ENCODE measurements at places on chromosomes 2 and 18.

DNA sequence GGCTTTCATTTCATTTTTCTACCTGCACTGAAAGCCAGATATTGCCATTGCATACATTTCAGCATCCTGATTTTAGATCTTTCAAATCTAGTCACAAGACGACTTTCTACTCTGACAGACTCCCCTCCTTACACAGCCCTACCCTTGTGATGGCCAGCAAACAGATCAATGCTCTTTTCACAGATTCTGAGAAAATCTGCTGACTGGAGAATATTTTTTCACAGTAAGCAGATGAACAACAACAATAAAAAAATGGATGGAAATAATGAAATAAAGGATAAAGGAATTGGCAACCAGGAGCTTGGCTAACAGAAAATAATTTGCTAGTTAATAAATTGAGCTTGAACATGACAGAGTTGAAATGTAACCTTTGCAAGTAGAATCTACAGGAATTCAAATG lies 527.2 kb downstream of the IRS1 start:
- DNase-seq = no peak

DNA sequence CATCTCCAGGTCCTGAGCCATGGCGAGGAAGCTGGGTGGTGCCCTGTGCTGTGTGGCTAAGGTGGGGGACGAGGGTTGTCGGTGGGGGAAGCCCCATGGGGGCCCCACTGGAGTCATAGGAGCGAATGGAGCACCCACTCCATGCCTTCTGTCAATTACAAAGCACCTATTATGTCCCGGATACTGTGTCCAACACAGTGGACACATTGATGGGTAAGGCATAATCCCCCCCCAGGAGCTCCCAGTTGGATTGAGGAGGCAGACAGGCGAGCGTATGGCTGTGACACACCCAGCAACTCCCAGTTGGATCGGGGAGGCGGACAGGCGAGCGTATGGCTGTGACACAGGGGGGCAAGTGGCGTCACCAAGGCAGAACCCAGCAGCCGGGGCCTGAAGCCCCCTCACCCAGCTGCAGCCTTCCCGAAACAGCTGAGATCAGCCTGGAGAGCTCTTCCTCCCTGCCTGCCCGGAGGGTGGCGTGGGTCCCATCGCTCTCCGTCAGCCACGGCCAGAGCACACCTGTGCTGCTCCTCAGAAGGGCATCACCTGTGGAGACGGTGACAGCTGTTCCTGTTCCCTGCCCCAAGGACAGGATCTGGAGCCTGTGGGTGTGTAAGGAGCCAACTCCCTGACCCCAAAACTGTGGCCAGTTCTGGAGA lies 69.6 kb downstream of the HPCAL1 start:
- DNase-seq = no peak

- no peak for DNase-seq
These were observed 228.9 kb downstream of the NEDD4L start for GRCh38 chr18:58272779-58273435.

GRCh38 chr2:234971496-234971895 lies 19.7 kb downstream of the SH3BP4 start:
- DNase-seq = no peak

GRCh38 chr2:181586569-181587081 lies 70.3 kb downstream of the CERKL start:
- no peak for DNase-seq

DNA sequence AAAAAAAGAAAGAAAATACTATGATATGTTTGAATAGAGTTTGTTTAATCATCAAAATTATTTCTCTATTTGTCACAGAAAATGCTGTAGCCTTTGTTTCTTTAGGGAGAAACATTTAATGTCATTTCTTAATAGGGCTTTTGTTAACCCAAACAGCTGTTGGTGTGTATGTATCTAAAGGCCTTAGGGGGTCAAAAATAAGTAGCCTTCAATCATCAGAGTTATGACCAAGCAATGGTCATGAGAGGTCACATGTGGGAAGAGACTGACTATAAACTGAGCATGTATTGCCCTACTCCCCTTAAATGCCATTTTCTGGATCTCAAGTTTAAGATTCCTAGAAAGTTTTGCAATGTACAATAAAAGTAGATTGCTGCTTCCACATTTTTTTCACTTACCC lies 22.7 kb downstream of the HNMT start:
- no peak for DNase-seq

GRCh38 chr2:25473758-25474340 lies 132.1 kb upstream of the DNMT3A start:
- DNase-seq = no peak
